ENCODE measurements at places on chromosomes 11 and 22.
A peak's percentile ranks its signal among the peaks of the same experiment; 100 is the strongest.

DNA sequence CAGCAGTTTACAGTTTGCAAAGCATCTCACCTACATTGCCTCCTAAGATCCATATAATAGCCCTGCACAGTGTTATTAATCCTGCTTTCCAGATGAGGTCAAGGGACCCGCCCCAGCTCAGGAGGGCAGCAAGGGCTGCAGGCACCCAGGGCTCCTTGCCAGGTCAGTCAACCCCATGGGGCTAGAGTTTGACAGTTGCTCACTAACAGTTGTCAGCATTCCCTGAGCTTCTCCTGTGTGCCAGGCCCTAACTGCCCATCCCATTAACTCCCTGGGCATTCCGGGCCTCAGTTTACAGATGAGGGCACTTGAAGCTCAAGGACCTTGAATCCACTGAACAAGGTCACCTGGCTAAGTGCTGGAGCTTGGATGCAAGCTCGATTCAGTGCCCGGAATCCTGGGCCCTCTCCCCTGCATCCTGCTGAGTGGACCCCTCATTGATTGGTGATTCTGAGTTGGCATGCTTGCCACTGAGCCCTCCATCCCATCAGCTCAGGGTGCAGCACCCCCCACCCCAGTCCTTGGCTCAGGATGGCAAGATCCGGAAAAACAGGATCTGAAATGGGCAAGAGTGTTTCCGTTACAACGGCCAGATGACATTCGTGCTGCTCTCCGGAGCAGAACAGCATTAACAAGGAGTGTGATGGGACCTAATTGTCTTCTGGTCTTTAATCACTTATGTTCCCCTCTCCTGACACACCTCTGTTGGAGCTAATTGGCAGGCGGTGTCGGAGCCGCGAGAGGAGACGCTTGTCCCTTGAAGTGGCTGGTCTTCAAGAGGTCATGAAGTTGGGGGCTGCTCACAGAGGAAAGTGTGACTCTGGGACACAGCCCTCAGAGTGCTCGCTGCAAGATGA is 87.4 kb upstream of the SHISAL1 start:
- no peak for DNase-seq

DNA sequence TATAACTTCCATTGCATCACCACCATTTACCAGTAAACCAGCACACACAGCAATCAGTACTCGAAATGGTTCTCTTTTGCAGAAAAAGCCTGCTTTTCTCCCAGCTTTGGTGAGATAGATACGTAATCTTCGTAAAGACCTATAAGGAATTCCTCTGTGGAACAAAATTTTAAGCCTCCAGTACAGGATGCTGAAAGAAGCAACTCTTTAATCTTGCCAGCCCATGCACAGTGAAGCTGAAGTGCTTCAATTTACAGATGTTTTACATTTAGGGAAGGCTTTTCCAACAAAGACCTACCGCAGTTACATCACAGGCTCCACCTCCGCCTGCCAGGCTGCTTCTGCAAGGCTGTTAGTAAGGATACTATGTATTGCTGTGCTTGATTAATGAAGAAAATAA is 1.9 kb downstream of the ELMOD1 start:
- no peak for DNase-seq

DNA sequence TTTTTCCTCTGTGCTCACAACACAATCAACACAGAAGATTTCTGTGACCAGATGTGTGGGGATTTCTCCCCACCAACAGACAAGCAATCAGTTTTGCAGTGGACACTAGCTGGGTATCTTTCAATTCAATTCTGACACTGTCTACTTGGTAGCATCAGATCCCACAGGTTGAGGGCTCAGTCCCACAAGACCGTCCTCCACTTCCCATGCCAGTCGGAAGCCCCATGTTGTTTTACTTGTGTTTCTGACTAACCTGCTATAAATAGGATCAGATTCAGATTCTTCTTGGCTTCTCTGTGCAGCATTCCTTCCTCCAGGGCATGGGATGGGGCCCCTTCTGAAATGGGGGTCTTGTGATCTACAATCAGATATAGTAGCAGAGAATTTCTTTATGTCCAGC is 19.6 kb downstream of the ACER3 start:
- DNase-seq: no peak

DNA sequence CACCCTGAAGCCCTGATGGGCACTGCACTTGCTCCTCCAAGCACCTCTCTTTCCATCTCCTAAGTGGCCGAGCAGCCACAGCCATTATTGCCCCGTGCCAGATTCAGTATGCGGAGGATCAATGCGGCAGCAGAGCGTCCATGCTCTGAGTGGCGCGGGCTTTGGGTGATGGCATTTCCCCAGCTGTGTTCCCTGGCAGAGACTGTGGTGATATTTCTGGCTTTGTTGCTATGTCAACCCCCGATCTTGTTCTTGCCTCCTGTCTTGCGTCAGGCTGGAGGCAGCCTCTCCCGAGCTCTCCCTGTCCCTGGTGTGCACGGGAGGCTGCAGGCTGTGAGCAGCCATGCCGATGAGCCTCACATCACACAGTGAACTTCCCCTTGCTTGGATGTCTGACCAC is 1018.6 kb downstream of the TBC1D22A start:
- no peak for DNase-seq

- DNase-seq: no peak
Observed at GRCh38 chr11:33895752-33896137, 3.9 kb upstream of the LMO2 start.

DNA sequence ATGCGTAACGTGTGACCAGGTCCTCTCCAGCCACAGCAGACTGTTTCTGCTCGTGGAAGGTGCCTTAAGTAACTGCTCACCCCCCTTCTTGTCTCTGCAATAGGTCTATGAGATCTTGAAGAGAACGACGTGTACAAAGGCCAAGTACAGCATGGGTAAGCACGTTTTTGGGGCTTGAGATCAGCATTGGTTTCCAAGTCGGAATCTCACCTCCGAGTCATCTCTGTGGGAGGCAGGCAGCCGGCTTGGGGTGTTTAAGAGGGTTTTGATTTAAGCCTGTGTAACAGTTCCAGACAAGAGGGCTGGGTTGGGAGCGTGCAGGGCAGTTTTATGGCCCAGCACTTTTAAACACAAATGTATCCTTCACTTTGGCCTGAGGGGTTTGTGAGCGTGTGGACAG is 30.1 kb downstream of the ANO1 start:
- no peak for DNase-seq

DNA sequence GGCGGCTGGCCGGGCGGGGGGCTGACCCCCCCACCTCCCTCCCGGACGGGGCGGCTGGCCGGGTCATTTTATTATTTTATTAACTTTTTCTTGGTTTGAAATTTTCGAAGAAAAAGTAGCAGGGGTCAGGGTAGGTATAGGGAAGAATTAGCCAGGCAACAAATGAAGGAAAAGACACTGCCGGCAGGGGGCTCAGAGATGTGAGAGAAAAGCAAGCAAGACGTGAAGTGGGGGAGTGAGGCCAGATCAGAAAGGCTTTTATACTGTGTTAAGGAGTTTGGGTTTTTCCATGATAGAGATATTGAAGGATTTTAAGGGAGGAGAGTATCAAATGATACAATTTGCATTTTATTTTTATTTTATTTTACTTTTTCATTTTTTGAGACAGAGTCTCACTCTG is 19.0 kb downstream of the RNF214 start:
- DNase-seq: no peak

DNA sequence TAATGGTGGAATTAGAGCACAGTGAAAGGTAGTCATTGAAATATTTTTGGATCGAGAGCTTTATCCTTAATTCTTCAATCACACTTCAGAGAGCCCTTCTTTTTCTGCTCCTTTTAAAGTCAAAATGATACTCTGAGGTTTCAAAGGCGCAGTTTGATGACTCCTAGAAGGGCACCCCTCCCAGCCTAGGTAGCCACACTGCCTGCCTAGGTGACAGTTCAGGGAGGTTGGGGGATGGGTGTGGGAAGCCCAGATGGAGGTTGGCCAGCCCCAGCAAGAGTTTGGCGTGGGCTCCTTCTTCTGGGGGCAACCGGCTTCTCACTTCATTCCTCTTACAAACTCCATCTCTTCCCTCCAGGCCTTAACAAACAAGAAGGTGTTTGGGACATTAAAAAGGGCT is 28.6 kb upstream of the PHF21A start:
- no peak for DNase-seq

DNA sequence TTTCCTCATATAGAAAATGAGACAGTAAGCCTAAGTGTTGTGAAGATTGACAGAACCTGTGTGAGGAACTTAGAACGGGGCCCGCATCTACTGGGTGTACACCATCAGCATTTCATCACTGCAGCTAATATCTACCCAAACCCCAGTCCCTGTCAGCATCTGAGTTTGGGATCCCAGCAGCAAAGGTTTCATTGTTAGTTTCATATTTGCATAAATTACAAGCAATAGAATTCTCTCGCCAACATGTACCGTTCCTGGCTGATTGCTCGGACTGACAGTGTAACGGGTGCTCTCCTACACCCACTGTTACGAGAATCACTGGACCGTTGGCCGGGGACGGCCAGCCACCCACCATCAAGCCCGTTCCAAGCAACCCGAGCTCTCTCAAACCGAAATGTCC is 10.4 kb upstream of the TMPRSS6 start:
- DNase-seq: no peak

GRCh38 chr11:33172996-33173395 is 11.7 kb upstream of the CSTF3 start:
- no peak for DNase-seq

DNA sequence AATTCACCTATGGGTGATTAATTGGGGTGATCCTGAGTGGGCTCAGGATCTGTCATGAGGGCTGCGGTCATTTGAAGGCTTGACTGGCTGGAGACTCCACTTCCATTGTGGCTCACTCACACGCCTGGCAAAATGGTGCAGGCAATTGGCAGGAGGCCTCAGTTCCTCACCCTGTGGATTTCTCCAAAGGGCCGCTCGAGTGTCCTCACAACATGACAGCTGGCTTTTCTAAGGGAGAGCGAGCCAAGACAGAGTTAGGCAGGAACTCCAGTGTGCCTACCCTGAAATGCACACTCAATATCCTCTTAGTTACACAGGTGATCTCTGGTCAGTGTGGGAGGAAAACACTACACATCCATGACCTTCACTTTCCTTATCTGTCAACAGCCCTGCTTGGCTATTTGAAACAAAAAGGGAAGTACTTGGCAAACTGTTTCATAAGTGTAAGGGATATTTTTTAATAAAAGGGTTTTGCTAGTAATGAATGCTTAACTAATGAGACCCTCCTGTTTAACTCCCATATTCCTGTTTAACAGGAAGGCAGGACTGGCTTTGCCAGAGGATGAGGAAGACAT is 25.7 kb downstream of the OSBP2 start:
- DNase-seq: peak; percentile 14

- peak; percentile 7 for DNase-seq
Observed at GRCh38 chr11:17827006-17827405, 92.4 kb downstream of the KCNC1 start.

Data from NB4 (cell line).